ENCODE measurements at places on chromosomes 6 and 20. TPM values are rescaled to one million over a fixed set of nuclear protein-coding genes. Genes with fewer than 3 reads are reported as not detected.

Gene HLA-DOB
- 0.24 TPM for polyA plus RNA-seq

Gene MAVS
- 35.1 TPM for polyA plus RNA-seq

Gene ARFGAP1
- 59.5 TPM for polyA plus RNA-seq

Gene MTFR2
- 0.75 TPM for polyA plus RNA-seq

Gene RIMS1
- polyA plus RNA-seq = 0.73 TPM

Gene SEL1L2
- 9.3 TPM for polyA plus RNA-seq

Gene HLA-DRB1
- 47.9 TPM for polyA plus RNA-seq

Gene CAGE1
- not detected for polyA plus RNA-seq

Gene TBCC
- polyA plus RNA-seq = 14.1 TPM

Gene SOX18
- 2.7 TPM for polyA plus RNA-seq

Gene KIF25
- not detected for polyA plus RNA-seq

Gene STX7
- polyA plus RNA-seq = 57.2 TPM

Gene BPIFA1
- not detected for polyA plus RNA-seq

Gene POU3F2
- not detected for polyA plus RNA-seq

Gene NKX2-2
- not detected for polyA plus RNA-seq

Gene LY6G6F
- polyA plus RNA-seq = not detected

Gene XKR7
- not detected for polyA plus RNA-seq

Gene FNDC1
- polyA plus RNA-seq = 0.29 TPM

Gene BMP5
- 0.01 TPM for polyA plus RNA-seq

Gene TFAP2A
- 0.15 TPM for polyA plus RNA-seq

Gene RSPO3
- 35.9 TPM for polyA plus RNA-seq

Gene ZSCAN23
- polyA plus RNA-seq = 2.3 TPM

Gene CST2
- not detected for polyA plus RNA-seq

Gene GTSF1L
- not detected for polyA plus RNA-seq

Gene HLA-DPA1
- 26.7 TPM for polyA plus RNA-seq

Gene PDYN
- polyA plus RNA-seq = not detected

Gene ARHGAP18
- 11.8 TPM for polyA plus RNA-seq

Gene TMEM244
- not detected for polyA plus RNA-seq

Gene TRIM15
- not detected for polyA plus RNA-seq

Gene TMEM14A
- polyA plus RNA-seq = 34.2 TPM

Gene TREML2
- polyA plus RNA-seq = not detected
